Panc1 (cell line): ENCODE measurements at places on chromosomes 2 and 18. TPM values are rescaled to one million over a fixed set of nuclear protein-coding genes. Genes with fewer than 3 reads are reported as not detected.

GRCh38 chr2:149814049-149814448 lies 226.5 kb upstream of the MMADHC start:
- H3K4me3 ChIP-seq: no peak overlapping the region
- no peaks in the 10 kb centered on the region; the same call in 1 of the 2 replicates for H3K4me1 ChIP-seq
- H3K27me3 ChIP-seq: no peaks in the 10 kb centered on the region
- no peak for DNase-seq

DNA sequence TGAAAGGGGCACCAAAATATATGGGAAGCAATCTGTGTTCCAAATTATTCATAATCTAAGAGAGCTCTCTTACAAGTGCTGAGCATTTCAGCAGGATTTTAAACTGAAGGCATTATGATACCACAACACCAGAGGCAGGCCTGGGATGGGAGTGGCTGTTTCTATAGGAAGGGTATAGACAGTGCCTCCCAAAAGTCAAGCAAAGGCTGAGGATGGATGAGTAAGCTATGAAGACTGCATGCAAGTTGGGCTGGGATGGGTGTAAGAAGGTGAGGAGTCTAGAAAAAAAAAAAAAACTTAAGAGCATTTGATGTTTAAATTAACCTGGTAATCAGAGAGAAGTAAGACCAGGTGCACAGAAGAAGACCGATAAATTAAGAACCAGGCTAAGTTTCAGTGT lies 132.5 kb downstream of the OSR1 start:
- H3K36me3 ChIP-seq: no peaks in the 10 kb centered on the region
- no peak for DNase-seq
- H3K4me1 ChIP-seq: no peaks in the 10 kb centered on the region
- no peaks in the 10 kb centered on the region for H3K27me3 ChIP-seq
- H3K27ac ChIP-seq: no peak overlapping the region
- no peak overlapping the region for H3K4me3 ChIP-seq

GRCh38 chr2:71938659-71939587 lies 208.7 kb downstream of the CYP26B1 start:
- H3K4me3 ChIP-seq: no peak overlapping the region

- H3K27me3 ChIP-seq: no peaks in the 10 kb centered on the region
- H3K4me1 ChIP-seq: no peaks in the 10 kb centered on the region
- H3K27ac ChIP-seq: no peak overlapping the region
These were observed 121.6 kb downstream of the EML6 start for GRCh38 chr2:54845094-54845493.

Gene MC4R
- total RNA-seq: not detected

Gene SKA1
- 22.1 TPM for total RNA-seq
